ENCODE measurements at places on chromosomes 4 and X. TPM values are rescaled to one million over a fixed set of nuclear protein-coding genes. Genes with fewer than 3 reads are reported as not detected.
A peak's percentile ranks its signal among the peaks of the same experiment; 100 is the strongest.

The FAM199X gene
- 18.5 TPM for total RNA-seq

DNA sequence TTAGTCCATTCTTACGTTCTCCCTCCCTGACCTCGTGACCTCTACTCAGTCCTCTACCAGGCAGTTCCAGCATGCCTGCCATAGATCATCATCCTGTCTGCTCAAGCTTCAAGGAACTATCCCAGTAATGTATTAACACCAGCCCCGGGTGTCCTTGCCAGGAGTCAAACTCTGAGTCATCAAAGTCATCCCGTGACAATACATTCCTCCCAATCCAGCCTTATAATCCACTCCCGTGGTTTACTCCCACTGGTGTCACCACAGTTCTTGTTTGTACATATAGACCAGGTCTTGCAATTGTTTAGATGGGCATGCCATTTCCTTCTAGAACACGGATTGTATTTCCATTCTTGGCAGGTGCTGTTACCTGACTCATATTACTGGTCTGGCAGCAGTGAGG, 68.7 kb upstream of the TAB3 start:
- no peak overlapping the region for H3K4me3 ChIP-seq
- H3K27ac ChIP-seq, result peak overlapping the region; percentile 69
- DNase-seq, result no peak
- no peaks in the 10 kb centered on the region for H3K4me1 ChIP-seq
- no peaks in the 10 kb centered on the region for H3K27me3 ChIP-seq

DNA sequence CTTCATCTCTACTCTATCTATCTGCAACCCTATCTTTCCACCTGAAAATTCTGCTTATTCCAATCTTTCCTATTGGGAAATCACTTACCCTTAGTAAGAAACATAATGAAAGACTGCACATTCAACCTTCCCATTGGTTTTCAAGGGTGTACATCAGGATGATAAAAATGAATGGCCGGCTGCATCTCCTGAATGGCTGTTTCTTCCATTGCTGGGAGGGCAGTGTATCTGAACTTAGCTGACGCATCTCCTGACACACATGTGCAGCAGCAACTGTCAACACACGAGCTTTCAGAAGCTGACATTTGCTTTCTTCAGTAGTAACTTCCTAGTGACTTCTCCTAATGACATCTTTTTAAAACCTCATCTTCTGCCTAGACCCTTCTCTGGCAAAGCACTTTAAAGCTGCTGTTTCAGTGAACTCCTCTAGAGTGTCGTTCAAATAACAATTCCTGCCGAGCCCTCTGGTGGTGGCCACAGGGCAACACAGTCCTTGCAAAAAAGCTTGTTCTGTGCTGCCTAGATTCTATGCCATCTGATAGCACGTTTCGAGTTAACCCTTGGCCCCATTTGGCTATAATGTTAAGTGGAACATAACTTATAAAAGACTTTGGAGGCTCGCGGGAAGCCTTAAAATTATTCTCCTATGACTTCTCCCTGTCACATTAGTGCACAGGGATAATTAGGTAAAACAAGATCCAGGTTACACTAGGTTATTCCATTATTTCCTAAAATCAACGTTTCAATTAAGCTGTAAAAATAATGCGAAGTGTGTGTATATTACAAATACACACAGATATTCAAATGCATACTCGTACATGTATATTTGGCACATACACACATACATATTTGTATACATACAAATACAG, 2340.7 kb downstream of the PCDH7 start:
- H3K27ac ChIP-seq, result no peak overlapping the region
- H3K27me3 ChIP-seq, result no peaks in the 10 kb centered on the region
- H3K36me3 ChIP-seq, result no peaks in the 10 kb centered on the region
- peaks cover 23% of the 10 kb centered on the region for H3K4me1 ChIP-seq
- no peak overlapping the region for H3K4me3 ChIP-seq

- DNase-seq, result no peak
- H3K4me1 ChIP-seq, result no peaks in the 10 kb centered on the region
- no peaks in the 10 kb centered on the region for H3K27me3 ChIP-seq
- no peak overlapping the region for H3K27ac ChIP-seq
Measured at GRCh38 chr4:141922236-141922635, 285.9 kb downstream of the IL15 start.

GRCh38 chr4:113114884-113115283, 65.4 kb downstream of the ANK2 start:
- H3K27me3 ChIP-seq, result peaks cover 3% of the 10 kb centered on the region
- H3K4me3 ChIP-seq, result no peak overlapping the region
- no peak for DNase-seq
- H3K4me1 ChIP-seq, result peaks cover 25% of the 10 kb centered on the region

The SPP1 gene
- total RNA-seq, result 375 TPM

The PLAC8 gene
- 60.9 TPM for total RNA-seq

DNA sequence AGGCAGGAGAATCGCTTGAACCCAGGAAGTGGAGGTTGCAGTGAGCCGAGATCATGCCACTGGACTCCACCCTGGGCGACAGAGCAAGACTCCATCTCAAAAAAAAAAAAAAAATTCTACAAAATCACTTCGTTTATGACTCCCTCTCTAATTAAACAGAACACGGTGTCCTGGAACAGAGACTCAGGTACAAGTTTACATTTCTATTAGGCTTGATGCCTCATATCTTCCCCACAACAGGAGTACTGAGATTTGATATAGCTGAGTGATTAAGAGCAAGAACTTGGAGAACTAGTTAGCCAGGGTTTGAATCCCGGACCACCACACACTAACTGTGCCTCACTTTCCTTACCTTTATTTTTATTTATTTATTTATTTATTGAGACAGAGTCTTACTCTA, 42.2 kb upstream of the KLF3 start:
- H3K27ac ChIP-seq, result peak overlapping the region; percentile 89
- DNase-seq, result no peak
- H3K27me3 ChIP-seq, result no peaks in the 10 kb centered on the region
- H3K4me1 ChIP-seq, result peaks cover 22% of the 10 kb centered on the region
- no peak overlapping the region for H3K4me3 ChIP-seq
- H3K36me3 ChIP-seq, result peaks cover 9% of the 10 kb centered on the region

DNA sequence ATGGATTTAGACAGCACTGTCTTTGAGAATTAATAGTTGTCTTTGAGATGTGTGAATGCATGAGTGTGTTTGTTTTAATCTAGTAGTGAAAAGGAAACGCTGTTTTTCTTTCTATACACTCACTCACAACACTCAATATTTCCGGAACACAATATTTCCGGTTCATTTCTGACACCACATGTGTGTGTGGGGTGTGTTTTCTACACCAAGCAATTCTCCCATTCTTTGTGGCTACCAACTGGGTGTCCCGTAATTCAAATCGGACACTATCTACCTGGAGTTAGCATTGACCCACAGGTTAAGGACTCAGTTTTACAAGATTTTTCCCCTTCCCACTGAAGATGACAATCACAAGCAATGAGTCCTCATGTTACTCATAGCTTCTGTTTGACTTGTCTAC, 113.9 kb downstream of the SNCA start:
- H3K27me3 ChIP-seq, result peaks cover 2% of the 10 kb centered on the region
- no peak overlapping the region for H3K4me3 ChIP-seq
- H3K36me3 ChIP-seq, result peaks cover 12% of the 10 kb centered on the region
- H3K4me1 ChIP-seq, result peaks cover 3% of the 10 kb centered on the region
- H3K27ac ChIP-seq, result no peak overlapping the region

GRCh38 chr4:113998531-113998930, 19.1 kb upstream of the ARSJ start:
- H3K4me1 ChIP-seq, result no peaks in the 10 kb centered on the region
- DNase-seq, result no peak
- H3K4me3 ChIP-seq, result no peak overlapping the region
- H3K27ac ChIP-seq, result no peak overlapping the region
- H3K27me3 ChIP-seq, result no peaks in the 10 kb centered on the region

DNA sequence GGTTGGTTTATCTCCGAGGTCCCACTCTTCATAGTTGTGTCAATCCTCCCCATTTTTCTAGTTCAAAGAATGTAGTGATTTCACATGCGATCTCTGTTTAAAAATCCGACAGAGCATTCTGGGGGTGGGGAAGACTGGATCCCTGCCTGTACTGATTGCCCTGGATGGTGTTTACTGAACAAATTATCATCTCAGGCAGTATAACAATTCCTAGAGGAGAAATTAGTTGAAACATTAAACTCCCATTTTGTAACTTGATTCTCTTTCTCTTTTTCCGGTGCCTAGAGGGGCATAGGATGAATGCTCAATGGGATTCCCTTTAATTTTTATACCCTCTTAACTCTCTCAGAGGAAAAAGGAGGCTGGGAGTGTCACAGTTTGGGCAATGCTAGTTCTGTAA, 10.0 kb upstream of the CWH43 start:
- peaks cover 31% of the 10 kb centered on the region for H3K27me3 ChIP-seq
- no peak overlapping the region for H3K4me3 ChIP-seq
- H3K4me1 ChIP-seq, result no peaks in the 10 kb centered on the region
- H3K36me3 ChIP-seq, result no peaks in the 10 kb centered on the region
- no peak for DNase-seq

- no peaks in the 10 kb centered on the region for H3K27me3 ChIP-seq
- no peaks in the 10 kb centered on the region for H3K4me1 ChIP-seq
- peaks cover 3% of the 10 kb centered on the region for H3K36me3 ChIP-seq
- H3K27ac ChIP-seq, result no peak overlapping the region
Measured at GRCh38 chr4:186366326-186366725, 100.3 kb downstream of the F11 start.

GRCh38 chr4:147865926-147866325, 134.0 kb downstream of the ARHGAP10 start:
- H3K27ac ChIP-seq, result peak overlapping the region; percentile 33
- H3K4me3 ChIP-seq, result no peak overlapping the region
- H3K36me3 ChIP-seq, result peaks cover 4% of the 10 kb centered on the region
- H3K4me1 ChIP-seq, result peaks cover 10% of the 10 kb centered on the region
- H3K27me3 ChIP-seq, result no peaks in the 10 kb centered on the region

All from type B pancreatic cell (in vitro differentiated cells).